Activated CD8-positive, alpha-beta memory T cell treated with anti-CD3 and anti-CD28 coated beads for 24 hours (primary cell): ENCODE measurements at places on chromosomes 12 and 14.

DNA sequence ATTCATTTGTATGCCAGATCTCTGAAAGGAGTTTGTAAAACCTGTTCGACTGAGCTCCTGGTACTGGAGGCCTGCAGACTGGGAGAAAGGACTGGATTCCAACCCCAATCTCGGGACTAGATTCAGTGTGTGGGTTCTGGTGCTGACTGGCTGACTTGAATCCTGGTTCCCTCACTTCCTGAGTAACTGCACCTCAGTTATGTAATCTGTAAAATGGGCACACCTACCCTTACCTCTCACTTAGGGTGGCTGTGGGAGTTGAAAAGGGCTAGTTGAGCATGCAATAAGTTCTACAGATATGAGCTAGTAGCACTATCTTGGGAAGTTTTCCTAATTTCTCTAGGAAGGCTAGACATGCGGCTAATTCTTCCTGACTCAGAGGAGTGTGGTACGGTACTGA is 621.3 kb upstream of the TBX3 start:
- no peak for DNase-seq

DNA sequence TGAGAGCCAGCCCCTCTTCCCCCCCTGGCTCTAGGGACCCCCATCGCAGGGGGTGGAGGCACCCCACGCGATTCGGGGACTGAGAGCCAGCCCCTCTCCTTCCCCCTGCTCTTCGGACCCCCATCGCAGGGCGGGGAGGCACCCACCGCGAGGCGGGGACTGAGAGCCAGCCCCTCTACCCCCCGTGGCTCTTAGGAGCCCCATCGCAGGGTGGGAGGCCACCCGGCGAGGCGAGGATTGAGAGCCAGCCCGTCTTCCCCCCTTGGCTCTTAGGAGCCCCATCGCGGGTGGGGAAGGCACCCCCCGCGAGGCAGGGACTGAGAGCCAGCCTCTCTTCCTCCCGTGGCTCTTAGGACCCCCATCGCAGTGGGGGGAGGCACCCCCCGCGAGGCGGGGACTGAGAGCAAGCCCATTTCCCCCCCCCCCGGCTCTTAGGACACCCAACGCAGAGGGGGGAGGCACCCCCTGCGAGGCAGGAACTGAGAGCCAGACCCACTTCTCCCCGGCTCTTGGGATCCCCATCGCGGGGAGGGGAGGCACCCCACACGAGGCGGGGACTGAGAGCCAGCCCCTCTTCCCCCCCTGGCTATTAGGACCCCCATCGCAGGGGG is 45.6 kb downstream of the DDX11 start:
- no peak for DNase-seq

DNA sequence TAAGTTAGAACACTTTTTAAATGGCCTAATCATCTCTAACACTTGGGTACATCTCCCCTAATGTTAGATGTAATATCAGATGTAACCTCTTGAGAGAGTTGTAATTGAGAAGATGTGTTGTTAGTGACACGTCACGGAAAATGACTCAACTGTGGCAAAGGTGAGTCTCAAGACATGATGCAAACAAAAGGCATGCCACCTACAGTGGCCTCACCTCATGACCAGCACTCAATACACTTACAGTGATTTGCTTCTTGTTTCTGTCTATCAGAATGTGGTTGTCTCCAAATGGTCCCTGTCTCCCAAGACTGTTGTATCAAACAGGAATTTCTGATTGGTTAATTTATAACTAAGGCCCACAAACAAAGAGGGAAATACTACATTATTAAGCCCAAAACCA is 91.2 kb downstream of the SLC25A21 start:
- DNase-seq: no peak

DNA sequence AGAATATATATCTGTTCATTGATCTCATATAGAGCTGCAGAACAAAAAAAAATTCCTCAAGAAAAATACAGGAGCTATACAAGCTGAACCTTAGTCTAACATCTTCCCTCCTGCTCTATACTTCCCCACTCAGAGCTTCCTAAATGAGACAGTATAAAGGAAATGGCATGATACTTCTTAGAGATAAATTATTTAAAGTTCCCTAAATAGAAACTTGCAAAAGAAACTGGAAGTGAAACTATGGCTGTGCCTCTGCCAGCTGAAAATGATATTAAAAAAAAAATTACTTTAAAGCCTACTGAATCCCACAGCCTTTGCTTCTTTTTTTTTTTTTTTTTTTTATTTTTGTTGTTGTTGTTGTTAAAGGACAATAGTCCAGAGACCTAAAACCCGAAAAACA is 11.6 kb upstream of the NEK9 start:
- no peak for DNase-seq

GRCh38 chr12:108799401-108800243 is 57.8 kb downstream of the SSH1 start:
- DNase-seq: no peak
